ENCODE measurements at places on chromosomes 6 and 20.
A peak's percentile ranks its signal among the peaks of the same experiment; 100 is the strongest.

DNA sequence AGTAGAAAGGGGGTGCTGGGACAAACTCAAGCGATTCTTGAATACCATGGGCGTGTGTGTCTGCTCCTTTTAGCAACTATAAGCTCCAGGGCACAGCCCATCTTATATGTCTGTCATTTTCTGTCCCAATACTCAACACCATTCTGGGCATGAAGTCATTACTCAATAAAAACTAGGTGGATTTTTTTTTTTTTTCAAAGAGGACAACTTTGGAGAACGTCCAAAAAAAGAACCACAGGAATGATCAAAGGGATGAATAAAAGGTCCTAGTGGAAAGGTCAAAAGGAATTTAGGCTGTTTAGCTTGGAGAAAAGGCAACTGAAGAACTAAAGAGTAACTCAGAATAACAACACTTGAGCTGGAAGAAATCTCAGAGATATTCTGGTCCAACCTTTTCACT, 24.4 kb downstream of the UQCC1 start:
- DNase-seq: no peak

GRCh38 chr20:6053776-6054688, at the start of gene LRRN4:
Gene LRRN4 (minus strand): TSS chr20:6054060. CDS start chr20:6052799, 1,261 bp downstream.
- peak; percentile 39 for DNase-seq

DNA sequence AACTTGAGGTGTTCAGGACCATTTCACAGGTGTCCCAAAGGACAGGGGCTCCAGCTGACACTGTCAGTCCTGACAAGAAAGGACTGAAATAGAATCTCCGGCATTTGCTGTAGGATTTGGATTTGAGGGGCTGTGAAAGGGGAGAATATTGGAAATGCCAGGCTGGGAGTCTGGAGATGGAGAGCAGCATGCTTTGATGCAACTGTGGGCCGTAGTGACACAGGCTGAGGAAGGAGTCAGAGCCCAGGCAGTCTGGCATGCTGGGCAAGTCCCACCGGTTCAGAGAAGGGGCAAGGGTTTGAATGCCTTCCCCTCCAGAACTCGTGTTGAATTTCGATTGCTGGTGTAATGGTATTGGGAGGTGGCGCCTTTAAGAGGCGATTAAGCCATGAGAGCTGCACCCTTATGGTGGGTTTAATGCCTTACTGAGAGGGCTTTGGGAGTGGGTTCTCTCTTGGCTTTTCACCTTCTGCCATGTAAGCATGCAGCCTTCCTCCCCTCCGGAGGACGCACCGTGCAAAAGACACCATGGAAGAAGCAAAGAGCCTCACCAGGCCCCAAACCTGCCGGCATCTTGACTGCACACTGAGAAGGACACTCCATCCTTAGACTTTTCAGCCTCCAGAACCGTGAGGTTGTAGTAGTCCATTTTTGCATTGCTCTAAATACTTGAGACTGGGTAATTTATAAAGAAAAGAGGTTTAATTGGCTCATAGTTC, 9.4 kb upstream of the PYGB start:
- no peak for DNase-seq

- DNase-seq: no peak
These were observed 39.1 kb downstream of the KCNQ2 start for GRCh38 chr20:63433351-63433750.

GRCh38 chr6:127858727-127859391, 42.0 kb downstream of the THEMIS start:
- no peak for DNase-seq

DNA sequence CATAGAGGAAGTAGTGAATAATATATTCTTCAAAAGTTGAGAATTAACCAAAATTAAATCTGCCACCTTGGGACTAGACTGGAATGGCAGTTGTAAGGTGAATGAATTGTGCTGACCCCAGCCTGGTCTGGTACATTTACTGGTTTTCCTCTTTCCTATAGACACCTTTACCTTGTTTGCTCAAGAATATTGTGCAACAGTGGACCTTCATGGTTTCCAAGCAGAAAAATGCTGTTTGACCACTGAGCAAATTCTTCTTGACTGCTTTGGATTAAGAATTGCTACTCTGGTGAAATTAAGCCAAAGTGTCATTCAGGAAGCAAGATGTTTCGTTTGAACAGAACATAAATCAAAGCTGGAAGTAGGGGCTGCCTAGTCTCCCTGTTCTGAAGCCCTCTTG, 156.6 kb upstream of the TAB2 start:
- peak; percentile 73 for DNase-seq

GRCh38 chr6:158718461-158719046, 68.7 kb downstream of the SYTL3 start:
- peak; percentile 89 for DNase-seq

GRCh38 chr20:9163251-9163650, 94.4 kb downstream of the PLCB4 start:
- no peak for DNase-seq

DNA sequence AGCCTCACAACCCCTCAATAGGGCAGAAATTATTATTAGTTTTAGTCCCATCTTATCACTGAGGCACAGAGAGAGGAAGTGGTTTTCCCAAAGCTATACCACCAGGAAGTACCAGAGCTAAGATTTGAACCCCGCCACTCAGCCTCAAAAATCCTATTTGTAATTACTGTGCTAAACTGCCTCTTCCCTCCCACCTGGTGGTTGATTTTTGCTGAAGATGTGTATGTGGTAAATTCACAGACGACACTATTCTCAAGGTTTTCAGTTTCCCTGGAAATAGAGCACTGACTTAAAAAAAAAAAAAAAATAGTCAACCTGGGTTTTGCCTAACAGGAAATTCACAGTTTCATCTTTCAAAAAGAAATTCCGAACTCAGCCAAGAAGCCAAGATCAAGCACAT, 57.9 kb downstream of the TSHZ2 start:
- no peak for DNase-seq

GRCh38 chr20:25275813-25276532, 28.1 kb downstream of the PYGB start:
- no peak for DNase-seq

DNA sequence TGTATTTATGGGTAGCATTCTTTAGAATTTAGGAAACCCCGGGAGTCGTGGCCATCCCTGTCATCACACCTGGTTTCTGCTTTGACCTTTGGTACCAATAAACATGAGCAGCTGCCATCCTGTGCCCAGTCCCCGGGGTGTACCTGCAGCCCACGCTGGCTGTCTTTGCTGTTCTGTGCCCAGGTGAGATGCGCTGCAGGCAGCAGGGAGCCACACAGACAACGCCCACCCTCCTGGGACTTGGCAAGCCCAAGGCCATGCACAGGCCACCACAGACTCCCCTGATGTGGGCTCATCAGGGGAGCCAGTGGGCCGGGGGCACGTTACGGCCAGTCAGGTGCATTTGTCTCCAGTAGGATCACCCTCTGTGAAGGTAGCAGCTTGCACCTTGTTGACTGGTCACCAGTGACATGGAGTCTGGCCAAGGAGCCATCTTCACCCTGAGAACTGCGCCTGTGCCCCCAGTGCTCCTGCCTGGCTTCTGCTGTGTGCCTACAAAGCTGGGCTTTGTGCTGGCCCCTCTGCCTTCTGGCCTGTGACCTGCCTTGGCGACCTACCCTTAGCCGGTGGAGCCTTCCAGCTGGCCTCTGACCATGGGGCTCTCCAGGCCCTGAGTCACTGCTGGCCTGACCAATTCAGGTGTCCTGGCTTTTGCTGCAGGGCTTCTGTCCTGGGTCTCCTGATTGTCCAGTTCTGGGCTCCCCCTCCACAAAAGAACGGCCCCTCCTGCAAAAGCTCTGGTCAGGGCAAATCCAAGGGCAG, 14.2 kb upstream of the UNC93A start:
- no peak for DNase-seq

GRCh38 chr6:136922685-136923006, 545 bp downstream of the SLC35D3 start:
- DNase-seq: no peak

DNA sequence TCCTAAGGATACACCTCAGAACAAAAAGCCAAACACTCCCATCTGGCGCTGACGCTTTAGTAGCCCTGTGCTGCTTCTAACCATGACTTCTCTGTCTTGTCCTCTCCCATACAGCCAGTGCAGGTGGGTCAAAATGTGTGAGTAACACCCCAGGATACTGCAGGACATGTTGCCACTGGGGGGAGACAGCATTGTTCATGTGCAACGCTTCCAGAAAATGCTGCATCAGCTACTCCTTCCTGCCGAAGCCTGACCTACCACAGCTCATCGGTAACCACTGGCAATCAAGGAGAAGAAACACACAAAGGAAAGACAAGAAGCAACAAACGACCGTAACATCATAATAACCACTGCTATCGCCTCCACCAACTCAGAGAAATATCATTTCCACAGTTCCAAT, 1.4 kb downstream of the DEFB132 start:
- DNase-seq: no peak

DNA sequence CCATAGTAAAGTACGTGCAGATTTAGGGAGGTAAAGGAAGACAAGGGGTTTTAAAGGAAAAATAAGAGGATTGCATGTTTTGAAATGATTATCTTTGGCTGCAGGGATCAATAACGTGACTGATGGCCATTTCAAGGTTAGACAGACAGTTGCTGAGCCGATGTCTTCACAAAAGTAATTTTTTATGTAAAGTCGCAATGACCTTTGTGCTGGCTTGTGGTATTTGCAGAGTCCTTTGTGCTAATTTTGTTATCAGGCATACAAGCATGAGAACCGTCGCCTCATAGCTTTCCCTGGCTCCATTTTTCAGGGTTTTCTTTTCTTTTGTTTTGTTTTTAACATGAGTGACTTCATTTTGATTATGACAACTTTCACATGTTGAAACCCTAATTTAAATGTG, 605.7 kb upstream of the GJE1 start:
- DNase-seq: no peak

DNA sequence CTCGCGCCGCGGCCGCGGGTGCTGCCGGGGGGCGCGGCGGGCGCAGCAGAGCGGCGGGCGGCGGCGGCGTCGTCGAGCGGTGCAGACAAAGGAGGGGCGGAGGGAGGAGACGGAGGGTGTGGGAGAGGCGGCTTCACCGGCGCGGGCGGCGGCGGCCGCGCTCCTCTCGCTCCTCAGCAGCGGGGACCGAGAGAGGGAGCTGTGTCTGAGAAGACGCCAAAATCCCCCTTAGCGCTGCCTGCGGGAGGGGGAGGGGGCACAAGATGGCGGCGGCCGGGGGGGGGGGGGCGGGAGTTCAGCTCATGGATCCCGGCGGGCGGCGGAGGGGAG, 296 bp downstream of the ADNP start:
- no peak for DNase-seq

GRCh38 chr6:153140299-153140698, 9.2 kb upstream of the RGS17 start:
- no peak for DNase-seq

DNA sequence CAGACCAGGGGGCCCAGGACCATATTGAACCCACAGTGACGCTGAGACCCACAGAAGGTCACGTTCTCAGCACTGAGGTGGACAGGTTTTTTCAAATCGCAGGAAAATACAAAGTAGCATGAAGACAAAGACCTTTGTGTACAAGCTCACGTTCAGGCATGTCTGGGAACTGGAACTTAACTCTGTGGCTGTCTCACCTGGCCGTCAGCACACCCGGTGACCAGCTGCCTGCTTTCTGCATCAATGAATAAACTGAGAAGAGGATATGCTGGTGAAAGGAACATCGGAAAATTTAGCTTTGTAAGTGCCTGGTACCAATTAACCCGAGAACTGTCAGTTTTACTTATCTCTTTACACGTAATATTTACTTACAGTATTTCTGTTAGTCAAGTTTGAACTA, 36.5 kb downstream of the WDR27 start:
- no peak for DNase-seq

DNA sequence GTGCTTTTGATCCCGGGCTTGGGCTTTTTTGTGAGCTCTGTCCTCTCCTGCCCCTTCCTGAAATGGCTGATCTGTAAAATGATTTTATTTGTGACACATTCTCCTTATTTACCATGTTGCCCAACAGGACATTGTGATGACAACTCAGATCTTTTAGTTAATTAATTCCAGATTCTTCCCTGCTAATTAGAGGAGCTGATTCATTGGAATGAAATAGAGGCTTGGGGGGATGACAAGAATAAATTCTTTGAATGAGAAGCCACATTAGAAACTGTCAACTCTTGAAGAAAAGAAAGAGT, 26.1 kb upstream of the GABRR1 start:
- DNase-seq: no peak

DNA sequence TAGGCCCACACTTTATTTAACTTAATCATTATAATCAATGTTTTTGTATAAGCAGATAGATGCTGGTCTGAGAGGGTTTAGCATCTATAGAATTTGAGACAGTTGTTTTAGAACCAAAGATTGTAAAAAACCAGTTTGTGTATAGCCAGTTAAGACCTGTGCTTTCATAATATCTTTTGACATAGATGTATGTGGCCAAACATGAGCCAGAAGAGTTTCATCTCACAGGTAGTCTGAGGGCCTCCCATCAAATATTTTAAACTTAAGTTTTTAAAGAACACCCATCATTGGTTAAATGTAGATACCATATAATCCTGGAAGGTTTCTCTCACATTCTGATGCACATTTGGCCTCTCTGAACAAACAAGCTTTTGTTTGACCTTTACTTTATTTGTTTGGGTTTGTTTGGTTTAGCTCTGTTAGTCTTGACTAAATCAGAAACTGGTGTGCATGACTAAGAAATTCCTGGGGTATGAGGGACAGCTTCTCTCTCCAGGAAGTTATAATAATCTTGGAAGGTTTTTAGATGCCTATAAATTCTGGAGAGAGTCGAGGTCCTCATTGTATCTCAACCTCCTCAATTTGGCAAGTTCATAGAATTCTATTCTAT, 58.0 kb upstream of the TMEM200A start:
- no peak for DNase-seq

DNA sequence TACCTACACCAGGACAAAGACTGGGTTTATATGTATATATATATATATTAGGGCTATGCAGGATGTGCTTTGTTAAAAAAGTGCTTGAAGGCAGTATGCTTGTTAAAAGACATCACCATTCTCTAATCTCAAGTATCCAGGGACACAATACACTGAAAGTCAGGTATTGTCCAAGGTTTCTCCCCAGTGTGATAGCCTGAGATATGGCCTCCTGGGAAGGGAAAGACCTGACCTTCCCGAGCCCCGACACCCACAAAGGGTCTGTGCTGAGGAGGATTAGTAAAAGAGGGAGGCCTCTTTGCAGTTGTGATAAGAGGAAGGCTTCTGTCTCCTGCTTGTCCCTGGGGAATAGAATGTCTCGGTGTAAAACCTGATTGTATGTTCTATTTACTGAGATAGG, 156.9 kb downstream of the GPX5 start:
- DNase-seq: no peak

GRCh38 chr6:154414021-154414813, 57.6 kb upstream of the IPCEF1 start:
- peak; percentile 63 for DNase-seq

DNA sequence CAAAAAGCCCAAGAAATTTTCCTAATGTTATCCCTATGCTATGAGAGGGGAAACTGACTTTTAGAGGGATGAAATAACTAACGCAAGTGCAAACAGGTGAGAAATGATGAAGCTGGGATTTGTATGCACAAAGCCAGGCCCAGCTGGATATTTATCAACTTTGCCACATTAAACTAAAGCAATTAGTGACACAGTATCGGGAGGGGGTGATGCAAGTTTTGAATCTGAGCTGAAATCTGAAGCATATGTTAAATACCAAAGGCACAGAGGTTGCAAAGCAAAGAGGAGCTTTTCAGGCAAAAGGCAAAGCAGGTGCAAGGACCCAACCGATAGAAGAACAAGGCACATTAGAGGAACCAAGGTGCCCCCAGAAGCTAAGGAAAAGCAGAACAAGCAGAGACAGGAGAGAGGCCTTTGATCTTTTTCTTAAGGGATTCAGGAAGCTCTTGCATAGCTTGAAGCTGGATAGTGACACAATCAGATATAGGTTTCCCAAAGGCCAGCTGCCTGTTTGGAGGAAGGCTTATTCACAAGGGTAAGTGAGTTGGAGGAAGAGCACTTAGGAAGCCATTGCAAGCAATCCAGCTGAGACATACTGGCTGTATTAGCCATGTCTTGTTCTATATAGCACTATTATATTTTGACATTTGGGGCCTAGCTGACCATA, 207.5 kb downstream of the HIVEP2 start:
- DNase-seq: peak; percentile 49
